Activated CD8-positive, alpha-beta memory T cell treated with anti-CD3 and anti-CD28 coated beads, Interleukin-2, amount 10 ng/mL, durations not matched to agents 7 days and 5 days (primary cell): ENCODE measurements at places on chromosomes 1 and 21. TPM values are rescaled to one million over a fixed set of nuclear protein-coding genes. Genes with fewer than 3 reads are reported as not detected.

Gene UHMK1
- 62.0 TPM for total RNA-seq

Gene GUCA2A
- total RNA-seq, result not detected

Gene NHLH1
- 0.44 TPM for total RNA-seq

Gene KIF14
- total RNA-seq, result 30.8 TPM

Gene PIK3R3
- total RNA-seq, result 6.7 TPM

Gene TCHHL1
- not detected for total RNA-seq

Gene RBM11
- total RNA-seq, result 0.84 TPM

Gene ZMYM1
- 11.7 TPM for total RNA-seq

Gene NBPF6
- total RNA-seq, result not detected

Gene OVAAL
- not detected for total RNA-seq

Gene ANGPTL1
- total RNA-seq, result not detected

Gene SPRR1B
- not detected for total RNA-seq
